ENCODE measurements at places on chromosomes 1 and 21.

DNA sequence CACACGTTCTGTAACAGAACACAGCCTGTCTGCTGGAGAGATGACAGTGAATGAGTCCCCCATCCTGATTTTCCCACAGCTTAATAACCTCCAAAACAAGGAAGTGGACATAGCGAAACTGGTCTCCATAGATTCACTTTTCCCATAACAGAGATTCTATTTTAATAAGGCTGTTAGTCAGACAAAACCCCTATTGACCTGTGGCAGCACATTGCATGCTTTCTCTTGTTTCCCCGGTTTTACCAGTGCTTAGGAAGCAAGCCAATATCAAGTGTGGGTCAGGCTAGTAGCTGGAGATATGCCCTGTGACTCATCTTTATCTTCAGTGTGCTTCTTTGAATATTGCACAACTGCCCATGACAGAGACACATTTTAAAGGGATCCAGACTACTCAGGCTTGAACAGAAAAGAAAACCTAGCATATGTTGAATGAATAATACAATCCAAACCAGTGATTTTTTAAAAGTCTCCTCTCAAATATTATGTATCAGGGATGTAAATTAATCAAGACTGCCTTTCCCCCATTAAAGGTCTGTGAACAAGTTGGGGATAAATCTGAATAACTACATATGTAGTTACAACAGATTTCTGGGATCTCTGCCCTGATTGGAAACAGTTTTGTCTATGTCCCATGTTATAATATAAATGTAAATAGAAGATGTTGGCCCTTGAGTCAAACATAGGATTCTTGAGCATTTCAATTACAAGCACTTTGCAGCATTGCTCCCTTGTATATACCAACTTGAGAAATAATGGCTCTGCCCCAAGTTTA is 11.9 kb upstream of the CLDN8 start:
- no peak for DNase-seq

- no peak for DNase-seq
Observed at GRCh38 chr1:112470966-112471365, 37.8 kb upstream of the WNT2B start.

GRCh38 chr21:46120301-46121285 is 22.7 kb downstream of the COL6A2 start:
- no peak for DNase-seq

DNA sequence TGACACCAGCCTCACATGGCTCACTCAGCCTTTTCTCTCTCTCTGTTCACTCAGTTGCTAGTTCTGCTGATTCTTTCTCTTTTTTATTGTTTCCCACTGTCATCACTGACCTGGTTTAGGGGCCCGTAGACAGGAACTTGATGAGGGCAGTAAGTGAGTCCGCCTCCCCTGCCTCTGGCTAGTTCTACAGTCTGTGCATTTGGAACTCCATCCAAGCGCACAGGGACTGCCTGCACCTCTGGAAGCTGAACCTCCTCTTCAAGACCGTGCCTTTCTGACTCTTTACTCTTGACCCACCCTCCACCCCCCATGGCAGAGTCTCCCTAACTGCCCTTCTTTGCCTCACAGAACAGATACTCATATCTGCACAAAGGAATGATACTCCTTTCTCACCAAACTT is 4.2 kb downstream of the TENT5C start:
- DNase-seq: no peak

DNA sequence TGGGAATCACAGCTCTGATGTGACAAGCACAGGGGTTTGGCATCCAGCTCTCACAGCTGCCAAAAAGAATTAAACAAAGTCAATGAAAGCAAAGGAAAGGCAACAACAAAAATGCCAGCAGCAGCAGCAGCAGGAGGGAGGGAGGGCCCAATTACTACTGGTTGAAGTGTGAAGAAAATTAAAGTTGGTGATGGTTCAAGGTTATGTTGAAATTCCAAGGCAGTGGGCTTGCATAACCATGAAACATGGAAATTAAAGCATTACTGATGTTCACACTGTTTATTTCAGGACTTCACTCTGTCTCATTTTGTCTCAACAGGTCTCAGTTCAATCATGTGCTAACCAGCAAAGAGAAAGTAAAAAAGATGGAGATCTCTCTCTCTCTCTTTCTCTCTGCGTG is 220.3 kb upstream of the LYPLAL1 start:
- DNase-seq: no peak

- no peak for DNase-seq
Observed at GRCh38 chr1:29396438-29397255, 160.3 kb downstream of the PTPRU start.

GRCh38 chr1:187070076-187070475 is 241.3 kb downstream of the PLA2G4A start:
- no peak for DNase-seq

DNA sequence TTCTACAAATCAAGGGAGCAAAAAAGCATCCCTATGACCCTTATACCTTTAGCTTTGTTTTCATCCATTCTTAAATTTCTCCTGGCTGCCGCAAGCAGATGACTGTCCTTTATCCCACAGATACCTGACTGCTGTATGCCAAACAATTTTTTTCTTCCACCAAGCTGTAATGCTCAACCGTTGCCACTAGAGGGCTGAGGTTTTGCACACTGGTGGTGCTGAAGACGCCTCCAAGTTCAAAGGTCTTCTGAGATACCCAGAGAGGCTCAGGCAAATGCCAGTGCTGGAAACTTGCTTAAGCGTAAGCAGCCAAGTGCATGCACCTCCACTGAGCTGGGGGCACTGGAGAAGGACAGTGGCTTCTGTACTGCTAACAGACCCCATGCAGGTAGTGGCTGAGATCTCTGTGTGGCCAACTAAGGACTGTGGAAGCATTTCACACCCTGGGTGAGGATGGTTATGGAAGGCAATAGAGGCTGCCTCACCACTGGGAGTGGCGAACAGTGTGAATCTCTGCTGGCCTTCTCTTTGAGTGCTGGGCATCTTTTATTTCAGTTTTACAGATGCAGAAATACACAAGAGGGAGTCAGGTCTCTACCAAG is 28.5 kb downstream of the CNIH3 start:
- DNase-seq: peak; percentile 76

- DNase-seq: no peak
Observed at GRCh38 chr1:226534645-226535044, 13.9 kb upstream of the STUM start.

- DNase-seq: no peak
Observed at GRCh38 chr1:222940906-222941305, 126.1 kb downstream of the DISP1 start.

- no peak for DNase-seq
Observed at GRCh38 chr1:34671887-34672286, 83.0 kb upstream of the GJB5 start.

DNA sequence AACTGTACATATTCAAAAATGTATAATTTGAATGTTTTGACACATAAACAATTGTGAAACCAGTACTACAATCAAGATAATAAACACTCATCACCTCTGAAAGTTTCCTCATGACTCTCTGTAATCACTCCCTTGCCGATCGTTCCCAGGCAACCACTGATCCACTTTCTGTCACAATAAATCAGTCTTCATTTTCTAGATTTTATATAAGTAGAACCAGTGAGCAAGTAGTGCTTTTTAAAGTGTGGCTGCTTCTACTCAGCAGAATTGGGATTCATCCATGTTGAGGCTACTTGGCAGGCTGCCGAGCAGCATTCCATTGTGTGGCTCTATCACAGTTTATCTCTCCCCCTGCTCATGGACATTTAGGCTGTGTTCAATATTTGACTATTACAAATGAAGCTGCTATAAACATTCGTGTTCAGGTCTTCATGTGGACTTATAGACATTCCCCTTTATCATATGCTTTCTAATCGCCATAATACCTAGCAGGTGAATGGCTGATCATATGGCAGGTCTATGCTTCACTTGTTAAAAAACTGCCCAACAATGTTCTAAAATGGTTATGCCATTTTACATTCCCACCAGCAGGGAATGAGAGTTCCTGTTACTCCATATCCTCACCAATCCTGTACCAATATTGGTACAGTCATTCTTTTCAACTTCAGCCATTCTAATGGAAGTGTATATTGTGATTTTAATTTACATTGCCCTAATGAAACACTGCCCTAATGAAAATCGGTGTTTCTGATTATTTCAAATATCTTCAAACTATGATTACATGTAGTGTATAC is 20.5 kb downstream of the TEX38 start:
- DNase-seq: no peak
